ENCODE measurements at places on chromosomes 12 and 14.

DNA sequence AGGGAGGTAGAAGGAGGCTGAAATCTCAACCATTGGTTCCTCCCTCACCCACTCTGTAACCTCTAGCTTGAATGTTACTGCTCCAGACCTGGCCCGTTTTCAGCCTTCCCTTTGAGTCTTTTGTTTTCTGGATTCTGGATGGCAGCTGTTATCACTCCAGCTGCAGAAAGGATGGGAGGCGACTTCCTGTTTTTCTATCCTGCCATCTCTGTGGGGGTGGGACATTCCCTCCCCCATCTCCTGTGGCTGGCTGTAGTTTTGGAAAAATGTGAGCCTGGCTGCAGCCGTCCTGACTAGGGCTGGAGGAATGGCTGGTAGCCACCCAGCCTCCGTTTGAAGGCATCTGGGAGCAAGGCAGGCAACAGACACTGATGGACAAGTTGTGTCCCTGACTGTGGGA, 2.9 kb upstream of the PPFIBP1 start:
- no peak for DNase-seq

DNA sequence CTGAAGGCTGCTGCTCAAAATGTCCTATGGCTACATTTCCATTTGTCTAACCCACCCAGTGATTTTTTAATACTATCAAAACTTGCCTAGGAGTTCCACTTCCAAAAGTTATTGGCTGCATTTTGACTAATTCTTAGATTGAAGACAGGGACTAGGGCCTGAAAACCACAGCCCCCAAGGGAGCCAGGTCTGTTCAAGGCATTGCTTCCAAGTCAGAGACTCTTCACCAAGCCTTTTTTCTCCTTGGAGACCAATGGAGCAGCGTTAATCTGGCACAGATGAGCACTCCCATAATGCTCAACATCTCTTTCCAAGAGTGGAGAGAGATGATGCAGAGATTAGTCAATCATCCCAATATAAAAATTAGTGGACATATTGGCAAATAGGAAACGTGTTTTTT, 112.5 kb upstream of the HIF1A start:
- DNase-seq, result peak; percentile 91

GRCh38 chr14:21455592-21455911, 371 bp downstream of the CHD8 start:
- DNase-seq, result no peak

- peak; percentile 93 for DNase-seq
Observed at GRCh38 chr14:22848351-22849164, 12.2 kb downstream of the MMP14 start.

DNA sequence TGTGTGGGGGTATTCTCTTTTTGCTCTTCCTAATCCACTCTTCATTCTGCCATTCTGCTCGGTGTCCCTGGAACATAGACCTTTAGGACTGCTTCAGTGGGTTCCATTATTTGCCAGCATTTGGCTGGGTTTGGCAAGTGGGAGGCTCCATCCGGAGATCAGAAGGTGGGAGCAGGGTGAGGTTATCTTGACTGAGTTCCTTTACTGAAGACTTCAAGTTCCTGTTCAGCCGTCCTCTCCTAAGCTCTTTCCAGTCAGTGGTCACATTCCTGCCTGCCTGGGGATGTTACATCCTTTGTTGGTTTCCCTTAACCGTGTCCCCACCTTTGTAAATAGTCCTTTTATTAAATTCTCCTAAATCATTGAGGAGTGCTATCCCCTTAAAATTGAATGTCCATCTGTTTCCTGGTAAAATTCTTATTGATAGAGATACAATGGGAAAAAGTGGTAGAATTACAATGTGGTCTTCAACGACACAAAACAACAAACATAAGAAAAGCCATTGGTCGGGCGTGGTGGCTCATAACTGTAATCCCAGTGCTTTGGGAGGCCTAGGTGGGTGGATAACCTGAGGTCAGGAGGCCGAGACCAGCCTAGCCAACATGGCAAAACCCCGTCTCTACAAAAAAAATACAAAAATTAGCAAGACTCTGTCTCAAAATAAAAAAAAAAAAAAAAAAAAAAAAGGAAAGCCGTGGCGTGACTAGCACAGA, 5.0 kb upstream of the MIA2 start:
- DNase-seq, result no peak

DNA sequence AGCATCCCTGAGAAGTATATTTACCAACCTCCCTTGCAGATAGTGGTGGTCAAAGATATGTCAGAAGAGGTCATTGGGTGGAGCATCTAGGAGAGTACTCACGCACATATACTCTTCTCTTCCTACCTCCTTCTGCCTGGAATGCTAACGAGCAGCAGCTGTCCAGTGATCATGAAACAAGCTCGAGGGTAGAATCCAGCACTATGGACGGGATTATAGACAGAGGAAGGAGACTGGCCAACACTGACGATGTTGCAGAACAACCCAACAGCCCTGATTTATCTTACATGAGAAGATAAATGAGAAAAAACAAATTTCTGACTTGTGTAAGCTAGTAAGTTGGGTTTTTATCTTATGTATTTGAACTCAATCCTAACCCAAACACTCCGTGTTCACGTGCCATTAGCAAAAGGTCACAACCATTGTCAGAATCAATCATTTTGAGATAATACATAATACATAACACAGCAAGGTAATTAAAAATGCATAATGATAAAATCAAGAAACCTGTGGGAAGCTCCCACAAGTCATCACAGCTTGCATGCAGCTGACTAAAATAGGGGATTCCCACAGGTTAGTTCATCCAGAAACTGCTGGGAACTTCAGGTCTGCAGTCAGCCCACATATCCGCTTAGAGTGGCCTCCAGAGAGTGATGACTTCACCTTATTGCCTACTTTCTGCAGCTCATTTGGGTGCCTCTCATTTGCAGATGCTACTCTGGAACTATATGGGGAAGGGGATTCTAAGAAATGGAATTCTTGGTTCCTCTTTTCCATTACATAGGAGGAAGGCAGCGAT, 36.3 kb upstream of the STK38L start:
- DNase-seq, result no peak

- DNase-seq, result peak; percentile 61
Observed at GRCh38 chr12:88993651-88994050, 358.6 kb downstream of the DUSP6 start.

DNA sequence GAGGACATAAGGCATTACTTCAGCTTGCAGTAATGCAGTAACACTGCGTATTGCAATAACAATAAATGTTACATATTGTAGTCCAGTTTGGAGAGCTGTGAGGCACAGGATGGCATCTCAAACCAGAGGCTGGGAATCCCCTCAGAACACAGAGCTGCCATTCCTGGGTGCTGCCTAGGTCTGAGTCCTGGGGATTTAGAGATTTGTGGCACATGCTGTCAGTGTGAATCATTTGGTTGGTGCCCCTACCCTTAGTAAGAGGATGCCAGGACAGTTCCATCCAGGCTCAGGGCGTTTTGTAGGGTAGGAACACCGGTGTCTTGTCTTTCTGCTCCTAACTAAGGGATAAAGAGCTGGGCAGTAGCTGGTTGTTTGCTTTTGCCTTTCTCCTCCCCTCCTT, 22.5 kb downstream of the ZFHX2 start:
- no peak for DNase-seq

- no peak for DNase-seq
Observed at GRCh38 chr12:46764005-46764404, 61.8 kb downstream of the SLC38A4 start.

DNA sequence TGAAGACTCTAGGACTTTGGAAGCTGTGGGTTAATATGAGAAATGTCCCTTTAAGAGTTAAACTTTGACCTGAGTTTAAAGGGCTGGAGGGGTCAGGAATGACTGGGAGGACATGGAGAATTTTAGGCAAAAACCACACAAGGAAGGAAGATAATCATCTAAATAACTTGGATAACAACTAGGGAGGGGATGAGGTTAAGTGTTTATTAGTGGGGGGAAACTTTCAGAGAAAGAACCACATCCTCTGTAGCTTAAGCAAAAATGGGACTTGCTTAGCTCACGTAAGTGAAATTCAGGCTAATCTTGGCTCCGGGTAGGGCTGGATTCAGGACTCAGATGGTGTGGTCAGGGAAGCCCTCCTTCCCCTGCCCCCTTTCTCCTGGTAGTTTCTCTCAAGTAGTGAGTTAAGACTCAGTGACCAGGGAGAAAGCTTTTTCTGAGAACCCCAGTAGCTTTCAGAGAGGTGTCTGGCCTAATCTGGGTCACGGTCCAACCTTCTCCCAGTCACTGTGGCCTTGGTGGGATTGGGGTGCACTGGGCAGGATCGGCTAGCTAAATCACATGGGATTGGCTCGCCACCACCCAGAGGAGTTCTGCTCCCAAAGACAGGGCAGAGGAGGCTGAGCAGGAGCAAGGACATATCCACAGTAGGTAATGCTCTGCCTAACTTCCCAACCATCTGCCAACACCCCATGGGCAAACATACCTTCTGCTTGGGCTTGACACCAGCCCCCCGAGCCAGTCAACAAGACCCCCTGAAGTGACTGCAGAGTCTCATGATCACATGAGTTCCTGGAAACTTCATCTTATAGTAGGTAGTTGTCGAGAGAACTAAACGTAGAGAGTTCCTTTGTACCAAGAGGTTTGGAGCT, 52.8 kb downstream of the ARF6 start:
- DNase-seq, result no peak

- DNase-seq, result peak; percentile 90
Observed at GRCh38 chr12:124379938-124380754, 85.3 kb downstream of the RFLNA start.

GRCh38 chr12:12975322-12976077, 23.5 kb upstream of the GPRC5D start:
- peak; percentile 58 for DNase-seq

GRCh38 chr14:50813544-50813863, 17.5 kb downstream of the NIN start:
- DNase-seq, result no peak

DNA sequence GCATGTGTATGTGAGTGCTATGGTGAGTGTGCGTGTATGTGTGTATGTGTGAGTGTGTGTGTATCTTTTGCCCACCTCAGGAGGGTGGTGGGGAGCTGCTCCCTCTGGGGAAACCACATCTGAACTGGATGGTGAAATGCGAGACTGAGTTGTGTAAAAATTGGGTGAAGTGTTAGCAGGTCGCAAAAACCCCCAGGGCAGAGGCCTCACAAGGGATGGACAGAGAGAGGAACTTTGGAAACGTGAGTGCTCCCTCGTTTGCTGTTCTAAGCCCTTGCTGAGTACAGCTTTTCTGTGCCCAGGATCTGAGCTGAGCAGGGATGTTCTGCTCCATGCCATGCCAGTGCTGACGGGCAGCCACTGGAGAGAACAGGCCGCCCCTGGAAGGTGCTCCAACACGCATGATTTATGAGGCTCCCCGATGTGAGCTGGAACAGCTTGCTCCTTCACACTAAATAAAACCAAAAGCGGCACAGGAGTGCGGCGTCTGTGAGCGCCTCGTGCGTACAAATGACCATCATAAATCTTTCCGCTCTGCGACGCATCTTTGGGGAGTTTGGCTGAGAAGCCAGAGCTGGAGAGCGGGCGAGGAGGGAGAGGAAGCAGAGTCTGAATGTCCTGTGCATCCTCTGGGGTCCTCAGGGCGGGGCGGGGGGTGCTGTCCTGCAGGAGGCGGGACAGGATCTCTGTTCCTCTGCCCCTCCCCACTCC, 14.1 kb upstream of the GALNT9 start:
- no peak for DNase-seq

- DNase-seq, result peak; percentile 66
Observed at GRCh38 chr14:42224053-42224888, 617.6 kb downstream of the LRFN5 start.

DNA sequence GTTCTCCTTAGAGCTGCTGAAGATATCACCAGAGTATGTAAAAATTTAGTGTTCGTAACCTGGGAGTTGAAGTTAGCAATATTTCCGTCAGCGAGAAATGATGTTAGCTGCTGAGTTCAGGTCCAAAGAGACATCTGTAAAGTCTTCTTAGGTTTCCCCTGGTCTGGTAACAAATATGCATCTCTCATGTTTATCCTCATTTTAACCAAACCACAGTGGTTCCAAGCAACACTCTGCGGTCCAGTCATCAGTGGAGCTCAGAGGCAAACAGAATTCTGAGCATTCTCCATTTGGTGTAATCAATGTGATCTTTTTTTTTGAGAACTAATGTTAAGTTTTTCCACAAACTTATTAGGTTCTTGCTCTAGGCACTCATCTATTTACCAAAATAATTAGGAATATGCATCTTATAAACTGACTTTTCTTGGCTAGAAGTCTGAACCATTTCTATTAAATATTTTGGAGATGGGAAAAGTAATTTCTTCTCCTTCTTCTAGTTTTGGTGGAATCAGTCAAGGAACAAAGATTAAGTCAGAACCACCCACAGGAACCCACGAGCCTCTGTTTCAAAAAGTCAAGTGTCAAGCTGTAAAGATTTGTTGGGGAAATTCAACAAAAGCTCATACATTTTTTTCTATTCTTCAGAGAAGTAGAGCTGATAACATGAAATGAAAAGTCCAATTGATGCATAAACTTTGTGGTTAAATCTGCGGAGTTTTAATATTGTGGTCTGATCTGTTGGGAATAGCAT, 64.7 kb downstream of the IFNG start:
- no peak for DNase-seq

- DNase-seq, result no peak
Observed at GRCh38 chr12:28331130-28331529, 140.9 kb downstream of the CCDC91 start.

DNA sequence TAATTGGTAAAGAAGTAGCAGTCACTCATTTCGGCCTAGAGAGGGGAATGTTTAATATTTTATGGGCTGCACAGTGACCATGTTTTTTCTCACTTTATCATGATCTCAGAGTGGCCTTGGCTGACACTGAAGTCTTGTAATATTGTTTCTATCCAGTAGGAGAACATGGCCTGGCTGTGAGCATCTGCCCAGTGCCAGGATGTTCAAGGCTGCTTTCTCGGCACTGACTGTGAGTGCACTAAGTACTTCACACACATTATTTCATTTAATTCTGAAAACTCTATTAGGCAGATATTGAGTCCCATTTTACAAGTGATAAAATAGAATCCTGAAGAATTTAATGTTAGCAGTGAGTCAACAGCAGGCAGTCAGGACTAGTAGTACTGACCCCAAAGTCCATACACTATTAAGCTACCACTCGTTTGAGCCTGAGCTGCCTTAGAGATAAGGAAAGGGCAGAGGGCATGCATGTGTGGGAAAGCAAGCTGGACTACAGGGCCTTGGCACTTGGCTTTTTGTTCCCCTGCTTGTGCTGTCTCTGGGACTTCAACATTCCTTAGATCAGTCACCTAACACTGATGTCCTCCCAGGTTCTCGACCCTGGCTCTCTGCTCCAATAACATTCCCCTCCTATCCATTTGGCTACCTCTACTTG, 42.2 kb upstream of the APPL2 start:
- peak; percentile 10 for DNase-seq

All from stromal cell of bone marrow (primary cell).